Stimulated activated naive CD8-positive, alpha-beta T cell treated with anti-CD3 and anti-CD28 coated beads, Interleukin-15, Interleukin-2, amounts not matched to agents 100 U/mL and 50 U/mL, for 24 hours (primary cell): ENCODE measurements at places on chromosomes 1 and 21.

- no peak for DNase-seq
Measured at GRCh38 chr1:79790950-79791349, 784.4 kb upstream of the ADGRL4 start.

DNA sequence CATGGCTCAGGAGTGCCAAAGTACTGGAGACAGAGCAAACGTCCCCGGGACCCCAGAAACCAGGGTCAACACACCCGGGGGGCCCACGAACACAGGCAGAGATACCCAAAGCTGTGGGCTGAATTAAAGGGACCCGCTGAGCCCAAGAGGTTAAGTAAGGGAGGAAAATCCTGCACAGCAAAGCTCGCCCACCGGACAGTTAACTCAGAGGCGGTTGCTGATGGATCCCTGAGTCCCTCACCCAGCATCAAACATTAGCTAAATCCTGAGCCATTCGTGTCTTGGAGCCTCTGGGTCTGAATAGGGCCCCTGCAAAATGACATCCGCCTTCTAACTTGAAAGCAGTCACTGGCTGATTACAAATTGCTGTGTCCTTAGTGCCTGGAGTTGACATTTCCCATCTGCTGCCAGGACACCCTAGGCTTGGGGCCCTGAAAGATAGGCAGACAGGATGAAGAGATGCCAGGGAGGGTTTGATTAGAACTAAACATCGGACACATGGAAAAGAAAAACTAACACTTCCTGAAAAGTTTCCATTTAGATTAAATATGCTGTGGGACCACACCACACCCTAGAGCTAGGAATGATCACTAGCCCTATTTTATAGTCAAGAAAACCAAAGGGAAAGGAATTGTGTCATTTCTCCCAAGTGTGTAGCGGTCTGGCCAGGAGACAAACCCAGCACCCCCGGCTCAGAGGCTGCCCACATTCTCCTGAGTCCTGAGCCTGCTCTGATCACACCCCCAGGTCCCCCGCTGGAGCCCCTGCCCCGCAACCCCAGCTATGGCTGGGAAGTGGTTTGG lies 239.3 kb downstream of the NPHP4 start:
- DNase-seq = no peak

DNA sequence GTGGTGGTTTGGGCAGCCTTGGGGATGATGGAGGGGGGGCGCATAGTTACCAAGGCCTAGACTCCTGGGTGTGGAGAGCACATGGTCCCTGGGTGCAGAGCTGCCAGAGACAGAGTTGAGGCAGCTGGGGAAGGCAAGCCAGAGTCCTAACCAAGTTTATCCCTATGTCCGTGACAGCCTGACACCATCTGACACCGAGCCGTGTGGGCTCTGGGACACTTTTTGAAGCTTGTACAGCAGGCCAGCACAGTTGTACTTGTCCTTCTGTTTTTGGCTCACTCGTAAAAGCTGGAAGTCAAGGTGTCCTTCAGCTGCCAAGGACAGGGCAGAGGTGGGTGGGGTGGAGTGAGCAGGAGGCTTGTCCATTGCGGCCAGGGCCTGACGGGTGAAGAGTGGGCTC lies 28.5 kb downstream of the SLC26A9 start:
- no peak for DNase-seq

- DNase-seq = no peak
Measured at GRCh38 chr1:28343405-28343804, 14.6 kb downstream of the MED18 start.

- no peak for DNase-seq
Measured at GRCh38 chr1:40306296-40306695, 10.8 kb downstream of the COL9A2 start.

- peak; percentile 44 for DNase-seq
Measured at GRCh38 chr1:42784946-42785693, at the start of gene TMEM269. Gene TMEM269 (plus strand): TSS chr1:42784991. CDS start chr1:42789894, 4,903 bp downstream.
